ENCODE measurements at places on chromosomes 7 and 10.

DNA sequence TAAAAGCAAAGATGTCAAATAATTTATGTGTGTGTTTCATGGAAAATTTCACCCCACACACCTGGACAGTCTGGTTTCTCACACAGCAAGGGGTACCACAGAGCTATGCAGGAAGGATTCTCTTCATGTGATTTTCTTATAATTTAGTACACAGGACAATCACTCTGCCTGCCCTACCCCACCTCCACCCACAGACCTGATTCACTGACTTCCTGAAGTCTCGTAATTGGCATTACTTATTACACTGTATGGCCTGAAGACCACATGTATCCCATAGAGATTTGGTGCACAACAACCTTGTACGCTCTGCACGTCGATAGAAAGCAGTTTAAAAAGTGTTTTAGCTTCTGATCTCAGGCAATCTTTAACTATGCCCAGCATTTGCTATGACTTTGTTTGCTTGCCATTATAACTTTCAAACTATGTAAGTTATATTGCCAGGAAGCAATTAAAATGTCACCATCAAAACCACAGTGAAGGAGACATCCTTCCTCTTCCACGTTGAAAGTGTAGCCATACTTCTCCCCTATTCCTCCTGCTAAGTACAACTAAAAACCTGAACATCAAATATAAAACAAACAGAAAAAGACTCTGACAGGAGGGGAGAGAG lies 279.4 kb upstream of the IMMP2L start:
- no peak for DNase-seq

GRCh38 chr7:108345710-108346336 lies 110.4 kb downstream of the NRCAM start:
- DNase-seq = no peak

GRCh38 chr10:53619671-53620070 lies 847.1 kb upstream of the MBL2 start:
- DNase-seq = no peak

GRCh38 chr10:91935886-91936285 lies 12.3 kb downstream of the BTAF1 start:
- DNase-seq = no peak

- DNase-seq = no peak
Observed at GRCh38 chr7:136325027-136325426, 347.9 kb upstream of the MTPN start.

DNA sequence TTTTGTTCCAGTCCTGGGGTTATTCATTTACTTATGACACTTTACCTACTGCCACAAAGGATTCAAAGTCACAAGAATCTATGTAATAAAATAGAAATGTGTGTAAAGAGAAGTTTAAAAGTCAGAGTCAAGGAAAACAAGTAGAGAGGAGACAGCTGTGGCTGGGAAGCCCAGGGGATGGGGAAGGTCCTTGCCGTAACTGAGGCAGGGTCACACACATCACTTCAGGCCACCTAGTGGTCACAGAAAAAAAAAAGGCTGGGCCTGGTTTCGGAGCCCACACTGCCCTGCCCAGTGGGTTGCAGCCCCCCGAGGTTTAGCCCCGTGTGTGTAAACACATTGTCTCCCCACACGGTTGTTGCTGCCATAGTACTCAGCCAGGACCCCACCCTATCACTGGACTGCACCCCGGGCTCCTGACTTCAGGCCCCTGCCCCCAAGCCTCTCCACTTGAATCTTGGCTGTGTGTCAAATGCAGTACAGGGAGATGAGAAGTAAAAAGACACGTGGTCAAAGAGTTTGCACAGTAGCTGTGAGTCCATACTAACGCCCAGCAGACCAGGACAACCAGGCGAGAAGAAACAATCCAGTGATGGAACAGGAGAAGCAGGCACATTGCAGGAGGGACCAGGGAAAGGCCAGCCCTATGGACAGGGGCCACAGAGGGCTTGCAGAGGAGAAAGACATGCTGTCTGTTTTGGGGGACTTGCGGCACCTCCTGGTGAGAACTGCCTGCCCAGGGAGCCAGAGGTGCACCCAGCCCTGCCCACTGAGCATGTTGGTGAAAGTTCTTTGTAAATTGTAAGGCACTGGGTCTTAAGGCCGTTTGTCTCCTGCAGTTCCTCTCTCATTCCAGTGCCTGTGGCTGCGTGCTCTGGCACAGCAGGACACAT lies 91.4 kb upstream of the MACROH2A2 start:
- DNase-seq = no peak

- DNase-seq = no peak
Observed at GRCh38 chr10:43224321-43224720, 42.5 kb downstream of the RASGEF1A start.

DNA sequence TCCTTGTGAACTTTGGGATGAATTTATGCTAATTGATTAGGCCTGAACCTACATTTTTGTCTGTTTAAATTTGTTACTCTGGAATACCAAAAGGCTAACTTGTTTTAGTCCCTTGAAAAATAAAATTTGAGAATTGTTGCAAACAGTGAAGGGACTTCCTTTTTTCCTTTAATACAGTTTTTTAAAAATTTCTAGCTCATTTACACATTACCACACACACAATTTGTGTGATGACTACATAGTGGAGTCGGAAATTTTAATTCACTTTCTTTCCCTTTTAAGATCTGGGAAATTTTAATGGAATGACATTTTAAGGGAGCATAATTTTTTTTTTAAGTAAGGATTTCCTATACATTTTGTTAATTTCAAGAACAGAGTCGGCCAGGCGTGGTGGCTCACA lies 8.6 kb upstream of the TMEM236 start:
- no peak for DNase-seq

- DNase-seq = no peak
Observed at GRCh38 chr7:131145770-131146169, 181.9 kb upstream of the MKLN1 start.

GRCh38 chr10:104895541-104895940 lies 254.5 kb downstream of the SORCS3 start:
- no peak for DNase-seq

GRCh38 chr10:119516381-119517234 lies 25.9 kb downstream of the RGS10 start:
- DNase-seq = no peak

DNA sequence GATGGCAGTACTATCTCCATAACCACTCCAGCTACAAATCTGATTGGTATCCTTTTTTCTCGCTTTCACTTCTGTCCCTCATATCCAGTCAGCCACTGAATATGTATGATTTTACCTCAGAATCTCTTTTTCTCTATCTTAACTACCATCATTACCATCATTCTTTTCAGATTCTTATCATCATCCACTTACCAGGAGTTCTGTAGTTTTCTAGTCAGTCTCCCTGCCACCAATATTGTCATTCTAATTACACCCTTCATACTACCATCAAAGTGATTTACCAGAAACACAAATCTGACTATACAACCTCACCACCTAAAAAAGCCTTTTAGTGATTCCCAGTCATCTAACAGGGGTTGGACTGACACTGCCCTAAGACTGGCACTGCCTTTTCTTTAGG lies 64.9 kb upstream of the TMEM140 start:
- DNase-seq = no peak

DNA sequence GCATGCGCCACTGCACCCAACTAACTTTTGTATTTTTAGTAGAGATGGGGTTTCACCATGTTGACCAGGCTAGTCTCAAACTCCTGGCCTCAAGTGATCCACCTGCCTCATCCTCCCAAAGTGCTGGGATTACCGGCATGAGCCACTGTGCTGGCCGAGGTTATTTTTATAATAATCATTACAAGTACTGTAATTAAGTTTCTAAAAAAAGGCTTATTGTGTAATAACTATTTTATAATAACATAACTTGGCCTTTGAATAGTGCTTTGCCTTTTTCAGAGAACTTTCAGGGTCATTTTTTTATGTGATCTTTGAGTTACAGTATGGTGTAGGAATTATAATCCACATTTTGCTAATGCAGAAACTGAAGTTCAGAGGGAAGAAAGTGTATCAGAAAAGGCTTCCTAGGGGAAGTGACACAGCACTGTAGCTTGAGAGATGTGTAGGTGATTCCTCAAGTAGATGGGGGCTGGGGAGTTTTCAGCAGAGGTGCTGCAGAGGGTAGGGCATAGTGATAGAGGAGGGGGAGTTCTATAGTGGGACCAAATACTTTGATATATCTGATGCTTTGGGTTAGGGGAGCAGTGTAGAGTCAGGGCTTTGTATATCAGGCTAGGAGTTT lies 9.2 kb upstream of the SYPL1 start:
- no peak for DNase-seq

GRCh38 chr10:116240157-116240950 lies 32.7 kb downstream of the GFRA1 start:
- DNase-seq = no peak

GRCh38 chr10:112347709-112348671 lies 25.9 kb upstream of the ACSL5 start:
- no peak for DNase-seq

GRCh38 chr10:117596706-117597105 lies 54.2 kb downstream of the EMX2 start:
- no peak for DNase-seq

DNA sequence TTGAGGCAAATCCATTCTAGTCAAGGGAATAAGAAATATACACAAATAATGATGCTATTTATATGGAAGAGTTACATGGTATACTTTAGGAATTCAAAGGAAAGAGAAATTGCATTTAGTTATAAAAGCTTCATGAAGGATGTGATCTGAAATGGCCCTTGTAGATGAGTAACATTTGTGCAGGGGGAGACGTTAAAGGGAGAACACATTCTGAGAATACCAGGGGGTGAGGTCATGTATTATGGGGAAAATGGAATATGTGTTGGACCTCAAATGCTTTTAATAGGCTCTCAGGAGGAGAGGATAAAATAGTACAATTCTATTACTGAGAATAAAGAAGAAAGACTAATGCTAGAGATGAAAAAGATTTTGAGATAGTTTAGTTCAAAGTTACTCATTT lies 122.5 kb upstream of the NOBOX start:
- no peak for DNase-seq

GRCh38 chr7:21108182-21108581 lies 319.7 kb upstream of the SP4 start:
- DNase-seq = no peak

DNA sequence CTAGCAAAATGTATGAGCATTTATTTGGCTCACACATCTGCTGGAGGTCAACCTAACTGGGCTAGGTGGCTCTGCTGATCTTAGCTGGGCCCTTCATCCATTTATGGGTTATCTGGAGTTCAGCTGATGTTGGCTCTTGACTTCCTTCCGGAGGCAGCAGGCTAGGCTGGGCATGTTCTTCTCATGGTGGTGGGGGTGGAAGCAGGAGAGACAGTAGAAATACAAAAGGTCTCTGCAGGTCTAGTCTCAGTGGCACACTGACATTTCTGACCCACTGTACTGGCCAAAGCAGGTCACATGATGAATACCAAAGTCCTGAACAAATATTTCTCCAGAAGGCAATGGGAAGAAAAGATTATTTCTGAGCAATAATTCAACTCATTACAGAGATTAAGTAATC lies 334.6 kb downstream of the CRPPA start:
- no peak for DNase-seq

GRCh38 chr7:105841866-105842265 lies 34.5 kb downstream of the ATXN7L1 start:
- DNase-seq = no peak

DNA sequence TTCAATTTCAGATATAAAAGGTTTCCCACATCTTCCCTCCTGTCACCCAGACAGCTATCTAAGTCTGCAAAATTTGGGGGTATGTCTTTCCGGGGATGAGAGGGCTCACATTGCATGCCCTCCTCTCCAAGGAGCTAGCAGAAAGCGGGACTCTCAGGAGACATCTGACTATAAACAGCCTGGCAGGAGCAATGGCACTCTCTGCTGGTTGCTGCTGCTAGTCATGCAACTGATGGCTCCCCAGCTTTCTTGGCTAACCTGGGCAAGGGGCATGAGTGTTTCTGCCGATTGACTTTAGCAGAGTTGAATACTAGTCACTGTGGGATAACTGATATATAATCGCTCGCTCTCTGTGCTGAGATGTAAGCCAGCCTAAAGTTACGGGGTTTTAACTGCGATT lies 12.0 kb downstream of the TBX20 start:
- DNase-seq = no peak

- DNase-seq = no peak
Observed at GRCh38 chr10:93222211-93222754, 148.6 kb downstream of the CYP26A1 start.

DNA sequence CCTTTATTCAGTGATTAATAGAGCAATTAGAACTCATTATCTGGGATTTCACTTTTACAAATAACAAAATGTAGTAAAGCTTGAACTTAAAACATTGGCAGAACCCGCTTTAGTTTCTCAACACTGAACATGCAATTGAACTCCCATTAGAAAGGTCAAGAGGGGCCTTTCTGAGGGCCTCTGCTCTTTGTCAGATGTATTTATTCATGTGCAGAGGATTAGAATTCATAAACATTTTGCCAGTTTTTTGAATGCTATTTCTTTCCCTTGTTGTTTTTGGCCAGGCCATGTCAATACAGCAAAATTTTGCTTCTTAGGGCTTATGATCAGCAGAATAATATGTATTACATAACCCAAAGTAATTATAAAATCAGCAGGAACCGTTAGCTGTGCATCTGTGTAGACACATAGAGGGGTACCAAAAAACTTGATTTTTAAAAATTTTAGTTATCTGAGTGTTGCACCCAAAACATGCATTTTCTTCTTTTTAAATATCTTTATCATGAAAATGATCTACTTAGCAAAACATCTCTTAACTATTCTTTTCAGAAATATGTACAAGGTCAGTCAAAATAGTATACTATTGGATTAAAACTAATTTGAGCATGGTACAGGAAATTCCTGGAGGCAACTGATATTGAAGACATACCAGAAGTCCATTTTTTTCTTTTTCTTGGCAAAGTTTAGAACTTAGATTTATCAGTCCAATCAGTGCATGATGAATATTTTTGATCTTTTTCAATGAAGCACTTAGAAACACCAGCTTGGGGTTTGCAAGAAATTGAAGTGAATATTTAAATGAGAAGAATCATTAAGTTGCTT lies 177.5 kb downstream of the TWIST1 start:
- no peak for DNase-seq

DNA sequence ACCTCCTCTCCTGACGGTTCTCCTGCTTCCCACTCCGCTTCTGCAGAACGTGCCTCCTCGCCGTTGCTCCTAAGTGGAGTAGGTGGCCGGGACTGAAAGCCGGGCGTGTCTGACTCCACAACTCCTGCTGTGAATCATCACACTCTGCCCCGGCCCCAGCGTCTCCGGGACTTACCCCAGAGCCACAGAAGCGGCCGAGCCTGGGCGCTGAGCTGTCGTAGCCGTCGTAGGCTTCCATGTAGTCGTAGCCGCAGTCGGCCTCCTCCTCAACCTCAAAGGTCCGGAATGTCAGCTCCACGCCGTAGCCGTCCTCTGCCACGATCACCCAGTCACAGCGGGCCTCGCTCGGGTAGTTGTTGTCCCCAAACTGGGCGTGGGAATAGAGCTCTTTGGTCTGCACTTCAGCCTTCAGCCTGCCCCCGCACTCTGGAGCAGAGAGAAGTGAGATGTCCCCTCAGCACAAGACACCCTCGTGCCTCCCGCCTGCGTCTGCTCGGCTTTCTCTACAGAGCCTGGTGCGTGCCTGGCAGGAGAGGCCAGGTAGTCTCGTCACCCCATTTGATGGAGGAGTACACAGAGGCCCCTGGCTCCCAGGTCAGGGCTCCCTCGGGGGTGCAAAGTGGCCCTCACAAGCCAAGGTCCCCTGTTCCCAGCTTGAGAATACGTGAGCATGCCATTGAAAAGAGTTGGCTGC lies 11.2 kb upstream of the OPALIN start:
- DNase-seq = no peak

- no peak for DNase-seq
Observed at GRCh38 chr7:125358551-125359167, 429.0 kb upstream of the POT1 start.

GRCh38 chr7:537911-538634 lies 18.4 kb upstream of the PDGFA start:
- no peak for DNase-seq

Data from stimulated activated CD8-positive, alpha-beta memory T cell treated with anti-CD3 and anti-CD28 coated beads, Interleukin-4, amount 100 ng/mL, for 1 hour (primary cell).